ENCODE measurements at places on chromosomes 7 and 10.

DNA sequence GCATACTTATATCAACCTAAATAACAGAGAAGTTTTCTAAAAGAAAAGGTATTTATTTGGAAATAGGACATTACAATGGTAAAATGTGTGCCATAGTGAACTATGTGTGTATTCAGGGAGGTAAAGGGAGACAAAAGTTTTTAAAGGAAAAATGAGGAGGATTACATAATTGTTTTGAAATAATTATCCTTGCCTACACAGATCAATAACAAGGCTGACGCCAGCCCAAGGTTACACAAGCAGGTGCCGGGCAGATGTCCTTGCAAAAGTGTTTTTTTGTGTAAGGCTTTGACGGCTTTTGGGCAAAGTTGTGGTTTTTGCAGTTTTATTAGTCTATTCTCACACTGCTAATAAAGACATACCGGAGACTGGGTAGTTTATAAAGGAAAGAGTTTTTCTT, 22.7 kb upstream of the SLC35B4 start:
- DNase-seq: no peak

GRCh38 chr7:78558566-78558965, 760.0 kb downstream of the PHTF2 start:
- no peak for DNase-seq

DNA sequence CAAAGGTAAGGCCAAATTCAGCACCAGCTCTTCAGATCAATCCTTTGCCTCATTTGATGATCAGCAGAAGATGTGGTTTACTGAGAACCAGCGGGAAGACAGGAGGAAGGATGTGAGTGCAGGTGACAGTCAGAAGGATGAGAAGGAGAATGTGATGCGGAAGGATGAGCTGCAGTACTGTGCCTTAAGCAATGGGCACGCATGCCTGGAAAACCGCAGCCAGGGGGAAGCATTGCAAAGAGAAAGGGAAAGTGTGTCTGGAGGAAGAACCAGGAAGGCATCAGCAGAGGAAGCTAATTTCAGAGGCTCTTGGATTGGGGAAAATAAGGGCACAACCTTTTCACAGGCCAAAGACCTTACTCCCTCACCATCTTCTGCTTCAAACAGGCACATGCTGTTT, 25.7 kb downstream of the C10orf71 start:
- no peak for DNase-seq

- no peak for DNase-seq
Observed at GRCh38 chr7:49980465-49980864, 112.6 kb downstream of the ZPBP start.

DNA sequence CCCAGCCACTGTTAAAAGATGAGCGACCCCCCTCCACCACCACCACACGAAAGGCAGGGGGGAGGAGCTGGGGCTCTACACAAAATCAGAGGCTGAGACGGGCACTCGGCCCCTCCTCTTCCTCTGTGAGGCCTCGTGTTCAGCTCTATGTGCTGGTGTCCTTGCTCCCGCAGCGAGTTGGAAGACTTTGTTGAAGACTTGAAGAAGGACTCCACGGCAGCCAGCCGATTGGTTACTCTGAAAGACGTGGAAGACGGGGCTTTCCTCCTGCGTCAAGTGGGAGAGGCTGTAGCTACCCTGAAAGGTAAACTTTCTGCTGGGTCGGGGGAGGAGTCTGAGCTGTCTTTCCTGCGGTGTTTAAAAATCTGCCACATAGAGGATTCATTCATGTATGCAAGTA, 203.7 kb downstream of the ARHGAP21 start:
- DNase-seq: peak; percentile 2

Measured in stimulated activated CD8-positive, alpha-beta memory T cell treated with anti-CD3 and anti-CD28 coated beads, Interleukin-15, amount 100 ng/mL, for 1 hour (primary cell).